ENCODE measurements at places on chromosomes 16 and 17. TPM values are rescaled to one million over a fixed set of nuclear protein-coding genes. Genes with fewer than 3 reads are reported as not detected.

OR1D2 gene
- not detected for total RNA-seq

RSAD1 gene
- 21.0 TPM for total RNA-seq

DNA sequence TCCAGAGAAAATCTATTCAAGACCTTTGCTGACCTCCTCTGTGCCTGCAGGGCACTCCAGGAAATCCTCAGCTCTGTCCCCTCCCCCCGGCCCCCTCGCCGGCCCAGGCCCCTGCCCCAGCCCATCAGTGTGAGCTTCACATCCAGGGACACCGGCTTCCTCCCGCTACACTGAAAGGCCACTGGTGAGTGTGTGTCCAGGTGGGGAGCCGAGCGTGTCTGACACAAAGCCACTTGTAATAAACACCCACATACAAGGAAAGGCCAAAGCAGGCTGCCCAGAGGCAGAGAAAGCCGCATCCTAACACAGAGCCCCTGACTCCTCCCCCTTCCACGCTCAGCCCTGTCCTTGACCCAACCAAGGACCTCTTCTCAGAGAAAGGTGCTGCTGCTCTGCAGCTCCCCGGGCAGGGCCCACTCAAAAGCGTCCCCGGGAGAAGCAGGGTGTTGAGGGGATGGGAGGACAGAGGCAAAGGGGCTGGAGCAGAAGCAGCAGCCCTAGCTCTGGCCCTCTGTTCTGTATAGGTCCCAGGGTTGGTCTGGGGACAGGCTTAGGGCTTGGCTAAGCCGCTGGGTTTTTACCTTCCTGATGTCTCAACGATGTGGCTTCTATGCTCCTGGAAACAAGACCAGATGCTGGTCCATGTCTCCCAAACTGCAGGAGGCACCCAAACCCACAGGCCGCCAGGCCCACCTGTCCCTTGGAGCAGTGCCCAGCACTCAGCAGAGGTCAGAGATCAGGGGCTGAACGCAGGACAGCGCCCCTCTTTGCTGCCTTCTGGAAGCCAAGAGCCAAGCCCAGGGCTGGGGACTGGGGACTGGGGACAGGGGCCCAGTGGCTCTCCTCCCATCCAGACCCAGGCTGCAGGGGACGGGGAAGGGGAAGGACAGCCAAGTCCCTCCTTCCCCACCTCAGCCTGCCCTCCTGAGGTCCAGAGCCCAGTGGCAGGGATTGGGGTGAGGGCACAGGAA is 15.3 kb downstream of the MNT start:
- no peak for DNase-seq

DNA sequence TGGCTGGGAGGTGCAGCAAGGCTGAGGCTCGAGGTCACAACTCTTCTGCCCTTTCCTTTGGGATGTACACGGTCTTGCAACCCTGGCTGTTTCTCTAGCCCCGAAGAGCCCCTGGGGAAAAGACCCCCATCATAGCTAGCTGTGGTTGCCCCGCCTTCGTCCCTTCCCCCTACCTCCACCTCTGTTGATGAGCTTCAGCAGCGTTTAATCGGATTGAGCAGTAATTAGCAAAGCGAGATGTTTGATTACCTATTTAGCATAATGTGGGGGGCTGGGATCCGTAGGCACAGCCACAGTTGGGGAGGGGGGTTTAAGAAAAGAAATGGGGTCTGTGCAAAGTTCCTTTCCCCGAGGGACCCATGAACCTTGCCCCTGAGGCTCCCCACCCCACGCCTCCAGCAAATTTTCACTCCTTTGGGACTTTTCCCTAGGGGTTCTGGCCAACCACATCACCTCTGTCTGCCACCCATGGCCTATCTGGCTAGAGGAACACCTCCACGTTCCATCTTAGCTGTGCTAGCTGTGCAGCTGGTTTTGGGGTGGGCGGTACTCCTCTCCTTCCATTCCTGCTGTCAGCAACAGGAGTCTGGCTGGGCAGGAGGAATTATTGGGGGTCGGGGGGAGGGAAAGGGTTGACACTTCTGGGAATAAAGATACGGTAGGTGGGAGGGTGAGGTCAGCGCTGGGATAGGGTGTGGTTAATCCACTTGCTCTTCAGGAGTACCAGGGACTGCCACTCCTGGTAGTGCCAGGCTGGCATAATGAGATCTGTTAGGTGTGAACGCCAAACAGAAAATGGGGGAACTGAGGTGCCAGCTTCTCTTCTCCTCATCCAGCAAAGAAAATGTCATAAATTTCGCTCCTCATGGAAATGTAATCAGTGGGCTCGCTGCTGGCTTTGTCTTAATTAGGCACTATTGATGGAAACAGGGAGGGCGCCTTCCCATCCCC is 1.3 kb upstream of the DNAH2 start:
- DNase-seq, result peak; percentile 59

FLCN gene
- total RNA-seq, result 65.8 TPM

- DNase-seq, result no peak
These were observed 18.7 kb downstream of the SREBF1 start for GRCh38 chr17:17818088-17818526.

GRCh38 chr17:69367298-69367697 is 40.4 kb upstream of the ABCA5 start:
- no peak for DNase-seq

GRIN2A gene
- 0.55 TPM for total RNA-seq
